Activated CD4-positive, alpha-beta T cell treated with anti-CD3 and anti-CD28 coated beads, Interleukin-2, amount 10 ng/mL, durations not matched to agents 7 days and 5 days (primary cell): ENCODE measurements at places on chromosomes 12 and 14.

DNA sequence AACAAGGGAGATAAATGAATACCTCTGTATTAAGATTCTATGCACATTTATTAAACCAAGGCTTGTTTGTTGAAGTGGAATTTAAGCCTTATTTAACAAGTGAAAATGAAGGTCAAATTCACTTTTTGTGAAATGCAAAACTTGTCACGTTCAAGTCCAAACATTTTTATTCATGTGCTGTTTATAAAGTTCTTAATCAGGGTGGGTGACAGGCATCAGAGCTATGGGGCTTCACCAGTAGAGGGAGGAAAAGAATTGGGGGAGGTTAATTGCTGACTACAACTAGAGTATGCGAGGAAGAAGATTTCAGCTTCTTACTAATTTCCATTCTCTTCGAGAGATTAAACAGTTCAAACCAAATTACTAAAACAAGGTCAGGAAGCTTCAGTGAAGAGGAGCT, 9.7 kb downstream of the MOK start:
- DNase-seq = no peak

- DNase-seq = peak; percentile 58
Observed at GRCh38 chr14:102516531-102517391, 7.2 kb upstream of the ANKRD9 start.

GRCh38 chr12:113245695-113246477, 24.6 kb downstream of the TPCN1 start:
- no peak for DNase-seq

DNA sequence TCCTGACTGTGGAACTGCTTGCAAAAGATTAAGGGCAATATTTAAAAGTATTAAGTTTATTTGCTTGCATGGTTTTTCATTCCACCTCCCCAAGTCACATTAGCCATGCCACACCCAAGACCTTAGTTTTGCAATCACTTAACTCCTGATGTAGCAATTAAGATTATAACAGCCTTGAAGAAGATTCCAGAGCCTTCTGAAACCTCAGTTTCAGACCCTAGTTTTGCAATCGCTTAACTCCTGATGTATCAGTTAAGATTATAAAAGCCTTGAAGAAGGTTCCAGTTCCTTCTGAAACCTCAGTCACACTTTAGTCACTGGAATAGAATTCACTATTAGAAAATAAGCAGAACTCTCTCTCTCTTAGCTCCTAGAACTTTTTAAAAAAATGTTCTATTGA, 42.7 kb upstream of the DCN start:
- DNase-seq = no peak

GRCh38 chr14:58138714-58139482, 13.1 kb downstream of the ARMH4 start:
- no peak for DNase-seq

DNA sequence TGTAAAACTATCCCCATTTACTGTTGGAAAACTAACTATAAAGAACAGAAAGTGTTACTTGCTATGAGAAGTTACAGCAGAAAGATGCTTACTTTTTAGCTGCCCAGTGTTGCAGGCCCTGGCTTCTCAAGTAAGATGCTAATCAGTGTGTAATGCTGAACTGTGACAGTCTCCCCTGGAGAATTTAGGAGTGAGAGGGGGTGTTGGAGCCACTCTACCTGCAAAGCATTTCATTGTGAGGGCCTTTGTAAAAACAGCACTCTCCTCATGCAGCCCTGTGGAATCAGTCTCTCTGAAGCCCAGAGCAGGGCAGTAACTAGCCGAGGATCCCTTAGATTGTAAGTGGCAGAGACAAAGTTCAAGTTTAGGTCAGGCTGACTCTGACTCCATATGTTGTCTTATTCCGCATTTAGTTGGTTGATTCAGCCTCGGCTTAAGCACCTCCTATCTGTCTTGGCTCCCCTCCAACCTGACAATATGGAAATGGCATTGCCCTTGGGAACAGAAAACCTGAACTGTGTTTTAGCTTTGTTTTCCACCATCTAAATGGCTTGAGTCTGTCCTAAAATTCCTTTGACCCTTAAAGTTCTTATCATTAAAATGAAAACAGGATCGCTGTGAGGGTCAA, 141.3 kb downstream of the PRKCH start:
- no peak for DNase-seq

GRCh38 chr12:107368586-107368985, 275.2 kb upstream of the CRY1 start:
- peak; percentile 44 for DNase-seq

GRCh38 chr14:87869619-87870583, 123.1 kb downstream of the GALC start:
- no peak for DNase-seq

- no peak for DNase-seq
Observed at GRCh38 chr12:31740628-31741027, 11.8 kb upstream of the AMN1 start.

- DNase-seq = no peak
Observed at GRCh38 chr14:35229084-35229791, 62.9 kb upstream of the PSMA6 start.

- no peak for DNase-seq
Observed at GRCh38 chr14:26163761-26164160, 434.1 kb downstream of the NOVA1 start.

GRCh38 chr14:50837271-50837670, 6.3 kb upstream of the NIN start:
- DNase-seq = no peak

DNA sequence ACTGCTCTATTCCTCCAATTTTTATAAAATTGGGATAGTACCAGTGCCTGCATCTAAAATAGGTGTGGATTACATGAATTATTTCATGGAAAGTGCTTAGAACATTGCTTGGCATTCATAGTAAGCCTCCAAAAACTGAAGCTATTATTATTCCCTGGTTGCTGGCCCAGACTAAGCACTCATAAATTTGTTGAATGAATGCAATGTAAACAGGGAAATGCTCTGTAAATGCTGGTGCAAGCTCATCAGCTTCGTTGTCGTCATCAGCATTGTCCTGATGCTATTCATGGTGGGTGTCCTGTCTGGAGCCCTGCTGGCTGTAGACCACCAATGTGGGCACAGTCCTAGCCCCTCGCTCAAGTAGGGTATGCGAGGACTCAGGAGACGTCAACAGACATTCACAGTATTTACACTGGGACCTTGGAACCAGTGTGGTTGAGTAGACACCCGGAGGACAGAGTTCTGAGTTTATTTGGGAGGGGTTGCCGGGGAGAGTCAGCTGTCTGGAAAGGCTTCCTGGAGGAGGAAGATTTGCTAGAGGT, 16.5 kb downstream of the BDKRB2 start:
- no peak for DNase-seq

GRCh38 chr12:33669349-33669748, 229.7 kb upstream of the SYT10 start:
- DNase-seq = no peak

DNA sequence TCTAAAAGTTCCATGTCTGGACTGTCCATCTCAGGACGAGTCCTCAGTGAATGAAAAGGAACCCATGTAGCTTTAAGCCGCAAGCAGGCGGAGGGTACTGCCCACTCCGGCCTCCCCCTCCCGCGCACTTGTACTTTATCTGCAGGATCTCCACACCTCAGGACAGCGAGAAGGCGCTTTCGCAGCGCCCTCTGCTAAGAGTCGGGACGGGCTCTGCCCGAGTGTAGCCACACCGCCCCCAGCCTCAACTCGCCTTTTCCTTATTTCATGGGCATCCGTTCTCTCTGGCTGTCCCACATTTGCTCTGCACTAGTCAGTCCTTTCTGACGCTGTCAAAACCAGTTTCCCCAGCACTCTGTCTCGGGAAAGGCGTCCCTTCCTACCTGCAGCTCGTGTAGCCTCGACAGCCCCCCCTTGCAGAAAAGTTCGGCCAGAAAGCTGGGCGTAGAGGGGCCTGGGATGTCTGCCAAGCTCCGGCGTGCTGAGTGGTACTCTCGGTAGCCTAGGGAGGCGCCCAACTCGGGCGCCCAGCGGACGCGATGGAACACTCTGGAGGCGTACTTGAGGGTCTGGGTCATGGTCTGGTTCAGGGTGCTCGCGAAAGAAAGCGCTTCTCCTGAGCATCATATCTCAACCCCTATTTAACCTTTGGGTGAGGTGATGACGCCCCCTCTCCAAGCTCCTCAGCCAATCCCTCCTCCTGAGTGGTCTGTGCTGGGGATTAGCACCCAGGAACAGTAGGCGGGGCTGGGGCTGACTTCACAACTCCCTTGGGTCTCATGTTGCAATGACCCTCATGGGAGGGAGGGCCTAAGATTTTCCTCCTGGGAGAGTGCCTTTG, at the start of gene CYP27B1:
CYP27B1 (minus strand) TSS at position 615 of the 841 bp plus-strand sequence; CDS start at position 578, 37 bp downstream.
- DNase-seq = no peak

DNA sequence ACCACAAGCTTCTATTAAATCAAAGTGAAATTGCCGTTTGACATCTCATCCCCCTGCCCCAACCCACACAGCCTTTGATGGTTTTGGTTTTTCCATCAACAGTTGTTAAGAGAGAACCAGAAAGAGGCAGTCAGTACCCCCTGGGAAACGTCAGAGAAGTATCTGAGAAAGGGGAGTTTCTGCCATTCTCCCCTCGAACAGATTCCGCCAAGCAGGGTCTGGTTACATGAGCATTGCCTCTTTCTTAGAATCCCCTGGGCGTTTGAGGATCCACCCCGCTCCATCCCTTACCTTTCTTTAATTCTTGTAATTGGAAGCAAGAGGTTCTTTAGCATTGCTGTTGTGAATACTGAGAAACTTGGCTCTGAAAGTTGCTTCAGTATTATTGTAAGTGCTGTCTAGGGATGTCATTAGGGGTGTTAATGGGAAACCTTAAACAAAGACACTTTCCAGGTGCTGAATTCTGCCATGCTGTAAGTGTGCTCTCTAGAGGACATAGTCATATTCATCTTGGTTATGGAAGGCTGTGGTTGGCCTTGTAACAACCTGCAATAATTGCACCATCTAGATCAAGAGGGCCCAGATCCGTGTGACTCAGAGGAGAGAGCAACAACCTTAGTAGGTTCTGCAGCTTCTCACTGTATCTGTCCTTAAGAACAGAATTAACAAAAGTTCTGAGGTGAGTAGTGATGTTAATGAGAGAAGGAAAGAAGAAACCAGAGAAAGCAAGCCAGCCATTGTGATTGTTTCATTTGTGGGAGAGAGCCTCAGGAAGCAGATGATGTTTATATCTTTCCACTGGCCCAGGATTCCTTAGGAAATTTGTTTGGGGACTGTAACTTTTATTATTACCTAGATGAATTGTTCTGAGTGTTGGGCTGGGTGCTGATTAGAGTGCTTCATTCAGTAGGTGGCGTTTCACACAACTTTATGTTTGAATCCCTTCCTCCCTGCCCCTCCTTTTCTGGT, 9.0 kb downstream of the TMBIM6 start:
- DNase-seq = peak; percentile 44

GRCh38 chr12:118999107-118999506, 17.8 kb downstream of the SRRM4 start:
- no peak for DNase-seq

- no peak for DNase-seq
Observed at GRCh38 chr14:71190770-71191374, 283.6 kb downstream of the PCNX1 start.

DNA sequence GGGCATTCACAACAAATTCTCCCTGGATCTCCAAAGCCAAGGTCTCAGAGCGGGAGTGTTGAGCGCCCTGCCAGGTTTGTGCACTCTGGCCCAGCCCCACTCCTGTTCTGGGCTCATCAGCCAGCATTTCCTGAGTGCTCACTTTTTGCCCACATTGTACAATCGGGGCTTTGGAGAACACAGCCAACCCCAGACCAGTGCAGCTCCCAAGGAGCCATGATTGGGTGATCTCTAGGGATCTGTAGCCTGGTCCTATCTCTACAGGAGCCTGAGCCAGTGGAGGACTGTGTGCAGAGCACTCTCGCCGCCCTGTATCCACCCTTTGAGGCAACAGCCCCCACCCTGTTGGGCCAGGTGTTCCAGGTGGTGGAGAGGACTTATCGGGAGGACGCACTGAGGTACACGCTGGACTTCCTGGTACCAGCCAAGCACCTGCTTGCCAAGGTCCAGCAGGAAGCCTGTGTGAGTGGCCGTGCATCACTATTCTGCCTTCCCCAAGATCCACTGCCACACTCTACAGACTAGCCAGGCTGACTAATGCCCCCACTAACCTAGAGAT, 2.8 kb downstream of the ARHGEF40 start:
- DNase-seq = no peak
